Daoy (cell line): ENCODE measurements at places on chromosomes 16 and 17. TPM values are rescaled to one million over a fixed set of nuclear protein-coding genes. Genes with fewer than 3 reads are reported as not detected.

DNA sequence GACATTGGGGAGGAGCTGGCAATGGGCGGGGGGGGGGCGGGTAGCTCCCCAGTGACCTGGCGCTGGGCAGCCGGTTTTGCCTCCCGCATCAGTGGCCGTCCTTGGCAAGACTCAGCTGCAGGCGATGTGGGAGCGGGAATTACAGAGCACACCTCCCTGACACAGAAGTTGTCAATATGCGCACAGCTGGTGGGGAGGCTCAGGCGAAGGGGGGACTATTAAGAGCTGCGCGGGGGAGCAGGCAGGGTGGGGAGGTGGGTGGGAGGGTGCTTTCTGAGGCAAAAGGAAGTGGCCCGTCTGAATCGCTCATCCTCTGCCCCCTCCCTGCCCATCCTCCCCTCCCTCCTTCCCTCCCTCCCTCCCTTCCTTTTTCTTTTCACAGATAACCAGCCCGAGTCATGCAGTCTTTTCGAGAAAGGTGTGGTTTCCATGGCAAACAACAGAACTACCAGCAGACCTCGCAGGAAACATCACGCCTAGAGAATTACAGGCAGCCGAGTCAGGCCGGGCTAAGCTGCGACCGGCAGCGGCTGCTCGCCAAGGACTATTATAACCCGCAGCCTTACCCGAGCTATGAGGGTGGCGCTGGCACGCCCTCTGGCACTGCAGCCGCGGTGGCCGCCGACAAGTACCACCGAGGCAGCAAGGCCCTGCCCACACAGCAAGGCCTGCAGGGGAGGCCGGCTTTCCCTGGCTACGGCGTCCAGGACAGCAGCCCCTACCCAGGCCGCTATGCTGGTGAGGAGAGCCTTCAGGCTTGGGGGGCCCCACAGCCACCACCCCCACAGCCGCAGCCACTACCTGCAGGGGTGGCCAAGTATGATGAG lies 44.0 kb downstream of the SREBF1 start:
- no peak for DNase-seq

FBXW10 gene
- total RNA-seq = 0.06 TPM in 1 of 2 replicates, not detected in the other

- DNase-seq = no peak
These were observed 73.4 kb downstream of the HELZ start for GRCh38 chr17:67171560-67171959.

- no peak for DNase-seq
These were observed 870.4 kb downstream of the CDH8 start for GRCh38 chr16:61165797-61166196.

DNA sequence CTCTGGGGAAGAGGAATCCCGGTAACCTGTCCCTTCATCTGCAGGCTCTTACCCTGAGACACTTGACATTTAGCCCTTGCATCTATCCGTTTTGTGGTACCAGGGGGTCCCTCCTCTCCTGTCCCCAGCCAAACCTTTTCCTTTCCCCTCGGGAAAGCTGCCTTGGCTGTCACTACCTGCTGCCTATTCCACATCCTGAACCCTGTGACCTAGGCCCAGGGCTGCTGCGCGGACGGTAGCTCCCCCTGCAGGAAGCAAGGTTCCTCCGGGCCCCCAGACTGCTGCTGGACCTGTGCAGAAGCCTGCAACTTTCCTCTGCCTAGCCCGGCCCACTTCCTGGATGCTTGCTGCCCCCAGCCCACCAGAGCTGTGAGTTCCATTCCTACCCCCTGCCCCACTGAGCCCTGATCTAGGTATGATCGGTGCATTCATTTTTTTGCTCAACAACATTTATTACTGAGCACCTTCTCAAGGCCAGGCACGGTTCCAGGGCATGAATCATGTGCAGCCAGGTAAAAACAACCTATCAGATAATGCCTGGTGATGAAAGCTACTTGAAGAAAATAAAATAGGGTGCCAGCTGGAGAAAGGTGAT lies 10.5 kb upstream of the ALDOA start:
- DNase-seq = no peak

GRCh38 chr16:13077816-13078215 lies 176.4 kb downstream of the SHISA9 start:
- DNase-seq = no peak

HOXB1 gene
- not detected in 2 replicates for total RNA-seq

DNA sequence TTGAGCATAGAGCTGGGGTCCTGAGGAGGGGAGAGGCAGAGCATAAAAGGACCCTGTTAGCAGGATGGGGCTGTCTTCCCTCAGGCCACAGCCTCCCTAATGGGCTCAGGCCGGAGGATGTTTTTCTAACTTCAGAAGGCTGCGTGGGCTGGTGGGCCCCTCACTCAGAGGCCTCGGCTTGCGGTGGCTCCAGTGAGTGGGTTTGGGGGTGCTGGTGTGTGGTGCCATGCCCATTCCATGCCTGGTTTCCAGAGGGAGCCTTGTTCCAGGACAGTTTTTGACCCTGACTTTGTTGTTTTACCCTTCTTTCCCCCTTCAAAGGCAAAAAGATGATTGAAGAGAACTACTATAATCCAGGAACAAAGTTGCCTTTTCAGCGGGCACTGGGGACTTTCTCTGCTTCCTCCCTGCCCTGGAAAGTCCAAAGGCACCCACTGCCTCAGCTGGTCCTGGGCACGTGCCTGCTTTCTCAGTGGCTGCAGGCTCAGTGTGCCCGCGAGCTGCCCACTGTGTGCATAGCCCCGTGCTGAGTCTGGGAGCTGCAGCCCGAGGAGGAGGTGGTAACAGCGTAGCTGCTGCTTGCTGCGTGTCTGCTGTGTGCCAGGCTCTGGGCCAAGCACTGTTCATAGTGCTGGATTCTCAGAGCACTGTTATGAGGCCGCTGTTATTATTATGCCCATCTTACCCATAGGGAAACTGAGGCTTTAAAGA lies 11.8 kb downstream of the NKD1 start:
- DNase-seq = no peak

MSLN gene
- not detected in 2 replicates for total RNA-seq

- no peak for DNase-seq
These were observed 6.2 kb downstream of the ENGASE start for GRCh38 chr17:79080761-79081290.

KIF18B gene
- total RNA-seq = 4.9 and 8.4 TPM in 2 replicates

GRCh38 chr16:27236635-27237218 lies 31.8 kb downstream of the NSMCE1 start:
- DNase-seq = no peak

GRCh38 chr16:74565378-74565777 lies 41.5 kb downstream of the GLG1 start:
- DNase-seq = no peak

DNA sequence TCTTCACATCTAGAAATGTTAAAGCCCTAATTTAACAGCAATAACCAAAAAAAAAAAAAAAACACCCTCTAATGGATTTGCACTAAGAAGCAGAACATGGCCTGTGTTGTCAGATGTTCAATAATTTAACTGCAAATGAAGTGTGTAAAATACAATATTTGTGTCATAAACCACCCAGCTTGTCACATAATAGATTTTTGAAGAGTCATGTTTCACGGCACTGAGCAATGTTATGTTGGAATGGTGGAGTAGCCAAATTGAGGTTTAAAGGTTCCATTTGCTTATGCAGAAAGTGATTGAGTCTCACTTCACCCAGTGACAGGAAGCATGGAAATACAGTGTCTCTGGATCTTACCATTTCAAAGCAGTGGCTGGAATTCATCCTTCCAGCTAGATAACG lies 173.2 kb upstream of the XYLT1 start:
- no peak for DNase-seq

DNA sequence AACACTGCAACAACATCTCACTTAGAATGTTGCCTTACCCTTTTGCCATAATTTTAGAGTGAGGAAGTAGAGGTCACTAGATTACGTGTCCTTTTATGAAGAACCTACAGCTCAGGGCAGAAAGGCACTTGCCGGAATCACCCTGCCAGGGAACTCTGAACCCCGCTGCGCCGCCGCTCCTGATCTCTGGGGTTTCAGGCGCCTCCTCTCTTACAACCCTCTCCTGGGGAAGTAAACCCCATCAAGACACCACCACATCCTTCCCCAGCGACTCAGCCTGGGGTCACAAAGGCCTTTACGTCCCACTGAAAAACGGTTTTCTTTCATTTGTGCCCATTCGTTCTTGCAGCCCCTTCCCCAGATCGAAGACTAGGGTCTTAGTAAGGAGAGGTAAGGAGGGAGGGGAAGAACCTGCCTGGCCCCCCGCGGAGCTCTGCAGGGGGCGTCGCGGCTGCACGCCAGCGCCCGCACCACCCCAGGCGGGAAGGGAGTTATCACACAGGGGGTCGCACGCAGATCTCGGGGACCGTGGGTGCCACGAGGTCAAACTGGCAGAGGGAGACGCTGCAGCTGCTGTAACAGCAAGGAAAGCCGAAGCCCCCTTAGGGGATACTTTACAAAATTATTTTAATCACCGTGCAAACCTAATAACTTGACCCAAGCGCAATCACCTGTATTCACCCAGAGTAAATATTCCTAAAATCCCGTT lies 1.0 kb upstream of the HLF start:
- DNase-seq = no peak

GRCh38 chr17:32222621-32223020 lies 43.0 kb upstream of the RHBDL3 start:
- DNase-seq = peak; percentile 35

CCDC154 gene
- not detected in 2 replicates for total RNA-seq

GRCh38 chr17:15955793-15956541 lies 11.0 kb downstream of the ADORA2B start:
- DNase-seq = no peak

DNA sequence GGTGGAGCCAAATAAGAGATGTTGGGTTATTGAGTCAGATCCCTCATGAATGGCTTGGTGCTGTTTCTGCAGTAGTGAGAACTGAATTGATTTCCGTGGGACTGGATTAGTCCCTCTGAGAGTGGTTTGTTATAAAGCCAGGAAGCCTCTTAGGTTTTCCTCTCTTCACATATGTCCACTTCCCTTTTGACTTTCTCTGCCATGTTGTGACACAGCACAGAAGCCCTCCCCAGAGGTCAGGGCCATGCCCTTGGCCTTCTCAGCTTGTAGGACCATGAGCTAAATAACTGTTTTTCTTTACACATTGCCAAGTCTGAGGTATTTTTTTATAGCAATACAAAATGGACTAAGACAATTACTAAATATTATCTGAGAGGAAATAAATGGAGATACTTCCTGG lies 10.3 kb upstream of the HAPSTR1 start:
- DNase-seq = no peak

DNA sequence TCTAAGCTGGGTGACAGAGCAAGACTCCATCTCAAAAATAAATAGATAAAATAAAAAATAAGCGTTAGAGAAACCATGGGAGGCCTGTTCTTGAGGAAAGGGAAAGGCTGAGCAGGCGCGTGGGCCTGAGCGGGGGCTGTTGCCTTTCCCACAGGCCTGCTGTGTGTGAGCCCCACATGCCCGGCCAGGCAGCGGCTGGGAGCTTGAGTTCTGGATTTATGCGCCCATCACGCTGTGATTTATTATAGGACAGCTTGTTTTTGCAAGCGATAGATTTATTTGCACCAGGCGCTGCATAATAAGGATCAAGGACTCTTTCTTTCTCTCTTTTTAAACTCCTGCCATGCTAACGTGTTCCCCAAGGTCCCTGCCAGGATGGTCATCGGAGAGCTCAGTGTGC lies 14.8 kb upstream of the WFDC1 start:
- no peak for DNase-seq

DNA sequence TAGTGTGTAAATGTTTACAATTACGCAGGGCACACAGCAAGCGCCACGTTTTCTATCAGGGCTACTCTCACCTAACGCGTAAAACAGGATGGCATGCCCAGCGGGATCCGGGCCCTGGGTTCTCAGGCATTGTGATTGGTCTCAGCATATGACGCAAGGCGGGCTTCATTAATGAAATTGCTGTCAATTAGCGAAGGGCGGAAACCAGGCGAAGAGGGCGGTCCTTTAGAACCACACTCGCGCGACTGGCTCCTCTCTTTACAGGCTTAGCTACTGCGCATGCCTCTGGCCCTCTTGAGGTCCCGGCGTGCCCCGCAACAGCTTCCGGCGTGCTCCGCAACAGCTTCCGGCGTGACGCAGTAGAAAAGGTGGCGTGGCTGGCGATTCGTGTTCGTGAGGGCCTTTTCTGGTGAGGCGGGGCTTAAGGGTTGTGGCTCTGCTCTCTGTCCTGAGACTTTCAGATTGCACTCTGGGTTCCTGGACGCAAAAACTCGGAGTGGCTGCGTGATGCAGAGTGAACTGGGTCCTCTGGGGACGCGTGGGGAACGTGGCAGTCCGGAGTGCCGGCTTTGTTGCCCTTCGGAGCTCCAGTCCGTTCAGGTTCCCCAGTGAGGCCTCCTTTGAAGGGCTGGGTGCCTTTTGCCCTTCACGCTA lies 9.2 kb downstream of the OR2C1 start:
- no peak for DNase-seq

SULT1A1 gene
- 2.4 and 4.1 TPM in 2 replicates for total RNA-seq

- DNase-seq = peak; percentile 46
These were observed 300.1 kb downstream of the FOXL1 start for GRCh38 chr16:86878236-86879080.

DNA sequence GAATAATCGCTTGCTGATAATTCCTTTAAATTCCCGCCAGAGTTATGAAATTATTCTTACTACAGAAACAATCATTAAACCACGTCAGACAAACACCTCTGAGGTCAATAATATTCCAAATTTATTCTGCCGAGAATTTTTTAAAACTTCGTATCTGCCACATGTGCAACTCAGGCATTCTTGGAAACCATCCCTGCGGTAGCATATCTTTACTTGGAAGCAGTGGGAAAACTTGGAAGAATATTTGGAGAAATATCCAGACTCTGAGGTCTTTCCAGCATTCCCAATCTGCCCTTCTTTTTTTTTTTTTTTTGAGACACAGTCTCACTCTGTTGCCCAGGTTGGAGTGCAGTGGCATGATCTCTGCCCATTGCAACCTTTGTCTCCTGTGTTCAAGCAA lies 2.0 kb upstream of the CCL11 start:
- no peak for DNase-seq

DNA sequence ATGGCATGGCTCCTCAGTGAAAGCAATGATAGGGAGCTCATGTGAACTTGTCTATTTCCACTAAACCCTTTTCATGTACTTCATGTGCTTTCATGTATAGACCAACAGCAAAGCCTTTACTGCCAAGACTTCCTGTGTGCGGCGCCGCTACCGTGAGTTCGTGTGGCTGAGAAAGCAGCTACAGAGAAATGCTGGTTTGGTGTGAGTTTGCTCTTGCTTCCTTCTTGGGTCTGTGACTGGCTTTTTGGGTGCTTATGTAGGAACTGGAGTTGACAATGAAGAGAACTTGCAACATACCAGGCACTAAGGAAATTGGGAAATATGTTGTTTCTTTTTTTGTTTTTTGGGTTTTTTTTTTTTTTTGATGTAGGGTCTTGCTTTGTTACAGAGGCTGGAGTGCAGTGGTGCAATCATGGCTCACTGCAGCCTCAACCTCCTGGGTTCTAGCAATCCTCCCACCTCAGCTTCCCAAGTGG lies 5.7 kb downstream of the SNX11 start:
- no peak for DNase-seq

TPSAB1 gene
- not detected in 2 replicates for total RNA-seq

- DNase-seq = no peak
These were observed 24.4 kb downstream of the ALOX15 start for GRCh38 chr17:4617090-4617489.

GRCh38 chr17:79781736-79782575 lies 4.0 kb downstream of the CBX2 start:
- DNase-seq = no peak

- no peak for DNase-seq
These were observed 174.9 kb downstream of the ZFHX3 start for GRCh38 chr16:72873044-72873443.

- peak; percentile 31 for DNase-seq
These were observed 176.2 kb upstream of the FAM20A start for GRCh38 chr17:68777243-68777855.

TANGO6 gene
- 4.2 and 12.8 TPM in 2 replicates for total RNA-seq
